Stimulated activated CD4-positive, alpha-beta T cell treated with anti-CD3 and anti-CD28 coated beads, Interleukin-15, amount 100 ng/mL, for 24 hours (primary cell): ENCODE measurements at places on chromosomes 2 and 18.

GRCh38 chr2:106977717-106978116 lies 91.8 kb upstream of the ST6GAL2 start:
- no peak for DNase-seq

- no peak for DNase-seq
Observed at GRCh38 chr2:16330982-16331381, 334.7 kb downstream of the CYRIA start.

DNA sequence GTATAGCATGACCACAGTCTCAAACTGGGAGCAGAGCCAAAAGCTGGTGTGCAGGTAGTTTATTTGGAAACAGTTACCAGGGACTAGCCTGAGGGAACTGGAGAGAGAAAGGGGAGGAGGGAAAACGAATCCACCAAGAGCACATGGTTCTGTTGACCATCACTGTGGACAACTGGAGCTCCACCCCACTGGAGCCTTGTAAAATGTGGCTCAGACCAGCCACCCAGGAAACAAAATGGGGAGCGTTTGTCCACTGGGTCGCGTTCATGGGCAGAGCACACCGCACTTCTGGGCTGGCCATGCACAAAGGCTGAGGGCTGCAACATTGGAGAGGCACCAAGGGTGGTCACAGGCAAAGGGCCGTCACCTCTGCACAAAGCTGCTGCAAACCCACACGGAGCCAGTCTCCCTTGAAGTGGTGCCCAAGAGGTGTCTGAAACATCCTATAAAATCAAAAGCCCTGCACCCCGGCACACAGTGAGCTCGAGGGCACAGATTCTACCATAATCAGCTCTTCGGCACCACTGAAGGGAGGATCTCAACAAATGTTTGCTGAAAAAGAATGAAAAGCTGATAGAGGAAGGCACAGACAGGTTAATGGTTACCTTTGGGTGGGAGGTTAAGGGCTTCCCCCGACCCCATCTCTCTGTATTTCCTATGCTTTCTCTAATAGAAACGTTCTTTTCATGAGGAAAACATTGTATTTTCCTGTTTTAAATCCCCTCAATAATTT lies 192.9 kb downstream of the INHBB start:
- no peak for DNase-seq

GRCh38 chr2:151996243-151997003 lies 102.4 kb downstream of the CACNB4 start:
- DNase-seq: no peak

DNA sequence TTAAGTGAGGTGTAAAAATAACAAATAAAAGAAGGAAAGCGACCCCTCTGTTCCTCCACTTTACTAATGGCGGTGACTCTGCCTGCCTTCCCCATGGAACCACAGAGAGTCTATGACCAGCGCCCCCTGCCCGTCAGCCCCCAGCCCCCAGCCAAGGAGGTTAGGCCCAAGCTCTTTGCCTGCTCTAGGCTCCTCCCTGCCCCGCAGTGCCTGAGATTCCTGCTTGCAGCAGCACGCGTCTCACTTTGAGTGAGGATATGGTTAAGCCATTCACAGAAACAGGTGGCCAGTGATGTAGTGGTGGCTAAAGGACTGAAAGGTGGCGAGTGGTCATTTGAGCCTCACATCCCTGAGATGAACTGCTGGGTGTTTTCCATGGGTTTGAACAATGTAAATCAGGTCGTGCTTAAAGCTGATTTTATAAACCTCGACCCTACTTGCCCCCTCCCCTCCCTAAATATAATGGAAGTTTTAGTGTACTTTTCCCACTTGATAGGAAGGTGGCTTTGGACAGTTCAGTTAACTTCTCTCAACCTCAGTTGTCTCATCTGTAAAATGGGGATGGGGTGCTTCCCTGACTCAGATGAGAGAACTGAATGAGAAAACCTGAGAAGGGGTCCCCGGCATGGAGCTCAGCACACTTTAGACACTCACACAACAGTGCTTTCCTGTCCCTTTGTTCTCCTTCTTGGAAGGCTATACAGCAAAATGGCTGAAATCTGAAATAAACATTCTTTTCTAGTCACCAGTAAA lies 46.5 kb downstream of the IL1RL2 start:
- no peak for DNase-seq
